ENCODE measurements at places on chromosomes 6 and 20.

DNA sequence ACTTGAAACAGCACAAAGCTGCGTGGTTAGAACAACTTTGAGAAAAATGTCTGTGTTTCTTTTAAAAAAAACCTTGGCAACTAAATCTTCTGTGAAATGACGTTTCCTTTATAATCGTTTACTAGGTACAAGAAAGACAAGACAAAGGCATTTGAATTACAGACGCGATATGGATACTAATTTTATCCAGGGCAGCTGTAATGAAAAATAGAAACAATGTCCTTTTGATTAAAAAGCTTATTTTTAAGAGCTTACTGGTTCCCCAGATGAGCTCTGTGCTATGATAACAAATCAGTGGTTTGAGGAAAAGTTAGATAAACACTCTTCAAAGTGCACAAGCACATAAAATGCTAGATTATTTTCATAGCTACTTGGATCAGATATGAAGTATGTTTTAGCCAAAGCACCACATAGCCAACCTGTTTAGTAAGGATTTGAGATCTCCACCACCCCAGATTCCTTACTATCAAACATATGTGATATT is 1.6 kb upstream of the SYNCRIP start:
- no peak for DNase-seq

GRCh38 chr6:156602066-156602385 is 175.2 kb upstream of the ARID1B start:
- DNase-seq, result no peak

DNA sequence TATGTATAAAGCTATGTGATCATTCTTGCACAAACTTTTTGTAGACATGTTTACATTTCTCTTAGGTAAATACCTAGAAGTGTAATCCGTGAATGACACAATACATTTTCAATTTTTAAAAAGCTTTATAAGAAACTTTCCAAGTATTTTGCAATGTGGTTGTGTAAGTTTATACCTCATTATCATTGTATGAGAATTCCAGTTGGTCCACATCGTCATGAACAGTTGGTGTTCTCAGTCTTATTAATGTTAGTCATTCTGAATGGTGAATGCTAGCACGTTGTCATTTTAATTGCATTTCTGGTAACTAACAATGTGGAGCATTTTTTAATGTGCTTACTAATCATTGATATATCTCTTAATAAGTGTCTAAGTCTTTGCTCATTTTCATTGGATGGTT is 116.5 kb upstream of the F13A1 start:
- DNase-seq, result no peak

DNA sequence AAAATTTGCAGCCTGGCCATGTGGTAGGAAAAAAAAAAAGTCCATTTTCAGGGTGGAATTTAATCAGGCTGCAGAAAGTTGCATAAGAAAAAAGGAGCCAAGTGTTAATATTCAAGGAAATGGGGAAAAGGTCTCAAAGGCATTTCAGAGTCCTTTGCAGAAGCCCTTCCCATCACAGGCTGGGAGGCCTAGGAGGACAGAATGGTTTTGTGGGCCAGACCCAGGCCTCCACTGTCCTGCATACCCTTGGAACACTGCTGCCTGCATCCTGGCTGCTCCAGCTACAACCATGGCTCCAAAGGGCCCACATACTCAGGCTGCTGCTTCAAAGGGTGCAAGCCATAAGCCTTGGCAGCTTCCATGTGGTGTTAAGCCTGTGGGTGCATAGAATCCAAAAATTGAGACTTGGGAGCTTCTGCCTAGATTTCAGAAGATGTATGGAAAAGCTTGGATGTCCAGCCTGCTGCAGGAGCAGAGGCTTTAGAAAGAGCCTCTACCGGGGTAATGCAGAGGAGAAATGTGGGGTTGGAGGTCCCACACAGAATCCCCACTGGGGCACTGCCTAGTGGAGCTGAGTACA is 239.0 kb upstream of the STXBP5 start:
- DNase-seq, result no peak

- DNase-seq, result no peak
Measured at GRCh38 chr6:26556263-26557070, 18.3 kb downstream of the HMGN4 start.

GRCh38 chr6:14059791-14060436 is 57.7 kb upstream of the CD83 start:
- no peak for DNase-seq

DNA sequence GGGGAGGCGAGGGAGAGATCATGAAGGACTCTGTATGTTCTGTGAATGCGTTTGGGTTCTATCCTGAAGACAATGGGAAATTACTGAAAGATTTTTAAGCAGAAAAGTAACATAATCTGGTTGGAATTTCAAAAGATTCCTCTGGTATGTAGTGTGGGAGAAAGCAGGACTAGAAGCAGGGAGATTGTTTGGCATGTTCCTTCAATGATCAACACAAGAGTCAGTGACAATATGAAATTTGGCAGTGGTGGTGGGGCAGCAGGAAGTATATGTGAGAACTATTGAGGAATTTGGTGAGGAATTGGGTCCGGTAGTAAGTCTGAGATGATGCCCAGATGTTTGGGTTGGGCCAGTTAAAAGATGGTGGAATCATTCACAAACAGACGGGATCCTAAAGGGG is 348.7 kb downstream of the CD83 start:
- DNase-seq, result no peak

GRCh38 chr6:160194808-160195207 is 63.8 kb downstream of the SLC22A2 start:
- no peak for DNase-seq

DNA sequence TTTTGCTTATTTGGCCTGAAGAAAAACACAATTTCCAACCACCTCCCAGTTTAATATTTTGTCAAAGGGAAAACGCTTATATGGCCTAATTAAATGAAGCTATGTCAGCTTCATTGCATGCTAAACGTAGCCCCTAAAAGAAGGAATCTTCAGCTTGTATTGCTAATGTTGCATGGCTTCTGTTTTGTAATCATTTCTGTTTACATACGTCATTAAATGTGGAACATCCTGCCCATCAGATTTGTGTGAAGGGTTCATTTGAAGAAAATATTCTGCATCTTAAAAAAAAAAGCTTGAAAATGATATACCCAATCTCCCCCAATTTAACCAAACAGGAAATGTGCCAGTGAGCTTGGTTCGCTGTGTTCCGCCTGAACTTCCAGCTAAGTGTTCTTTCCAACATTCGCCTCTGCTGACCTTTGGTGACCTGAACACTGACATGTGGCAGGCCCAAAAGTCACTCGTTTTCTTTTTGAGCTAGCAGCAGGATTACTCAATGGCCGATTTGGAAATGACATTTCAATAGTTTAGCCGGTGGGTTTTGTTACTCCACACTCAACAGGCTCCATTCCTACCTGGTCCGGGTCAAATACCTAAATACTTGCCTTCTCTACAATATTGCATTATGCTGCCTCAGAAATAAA is 12.7 kb upstream of the SIRT5 start:
- DNase-seq, result no peak

GRCh38 chr20:15842872-15843271 is 730.4 kb downstream of the KIF16B start:
- DNase-seq, result no peak

GRCh38 chr20:38725931-38726803 is 1.9 kb downstream of the SLC32A1 start:
- no peak for DNase-seq
